GM12878 (cell line): ENCODE measurements at places on chromosomes 16 and 17.

DNA sequence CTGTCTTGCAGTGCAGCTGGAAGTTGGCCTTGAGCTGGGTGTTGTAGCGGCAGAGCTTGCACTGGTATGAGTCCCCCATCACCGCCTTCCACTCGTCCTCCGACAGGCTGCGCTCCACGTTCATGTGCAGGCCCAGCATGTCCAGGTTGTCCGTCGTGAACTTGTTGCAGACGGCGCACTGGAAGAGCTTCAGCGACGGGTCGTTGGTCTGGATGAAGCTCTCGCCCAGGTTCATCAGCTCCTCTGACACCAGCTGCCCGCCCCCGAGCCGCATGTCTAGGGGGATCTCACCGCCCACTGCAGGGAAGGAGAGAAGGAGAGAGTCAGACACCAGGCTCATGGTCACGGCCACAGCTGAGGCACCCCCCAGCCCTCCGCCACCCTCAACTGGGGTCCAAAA lies 97.3 kb downstream of the ZFHX3 start:
- no peaks in the 10 kb centered on the region for H3K27me3 ChIP-seq
- peaks cover 8% of the 10 kb centered on the region for H3K4me1 ChIP-seq
- no peak overlapping the region for H3K4me3 ChIP-seq
- no peak for DNase-seq

- H3K36me3 ChIP-seq = peaks cover 10% of the 10 kb centered on the region
- no peaks in the 10 kb centered on the region; the same call in 1 of the 2 replicates for H3K4me1 ChIP-seq
- no peak for DNase-seq
- no peak overlapping the region for H3K27ac ChIP-seq
- H3K27me3 ChIP-seq = no peaks in the 10 kb centered on the region
These were observed 12.2 kb downstream of the CMC2 start for GRCh38 chr16:80994451-80994850.

DNA sequence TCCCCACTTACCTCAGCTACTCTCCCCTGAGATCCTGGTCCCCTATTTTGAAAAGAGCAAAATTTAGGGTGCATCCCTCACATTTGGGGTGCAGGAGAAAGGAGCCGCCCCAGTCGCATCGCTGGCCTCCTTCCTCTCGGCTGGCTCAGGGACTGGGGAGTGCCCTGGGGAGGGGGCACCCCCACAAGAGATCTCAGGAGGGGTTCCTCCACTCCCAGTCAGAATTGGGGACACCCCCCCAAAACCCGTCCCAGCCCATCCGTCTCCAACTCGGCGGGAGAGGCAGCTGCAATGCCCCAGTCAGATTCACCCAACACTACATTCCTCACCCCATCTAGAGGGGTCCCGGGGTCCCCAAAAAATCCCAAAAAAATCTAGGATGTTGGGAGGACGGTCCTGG lies 3.5 kb upstream of the BCL6B start:
- peaks cover 4% of the 10 kb centered on the region for H3K36me3 ChIP-seq
- H3K4me3 ChIP-seq = no peak overlapping the region
- DNase-seq = no peak
- no peaks in the 10 kb centered on the region for H3K27me3 ChIP-seq
- H3K4me1 ChIP-seq = peaks cover 42% of the 10 kb centered on the region
- no peak overlapping the region for H3K27ac ChIP-seq

GRCh38 chr16:53542283-53542682 lies 39.3 kb upstream of the AKTIP start:
- no peaks in the 10 kb centered on the region for H3K27me3 ChIP-seq
- H3K4me1 ChIP-seq = no peaks in the 10 kb centered on the region
- no peak for DNase-seq
- H3K4me3 ChIP-seq = no peak overlapping the region

GRCh38 chr16:2015117-2015946 lies 4.3 kb upstream of the NPW start:
- H3K27me3 ChIP-seq = peaks cover 8% of the 10 kb centered on the region; the same call in 1 of the 2 replicates
- no peak overlapping the region for H3K4me3 ChIP-seq
- H3K27ac ChIP-seq = no peak overlapping the region

- H3K27me3 ChIP-seq = no peaks in the 10 kb centered on the region
- no peaks in the 10 kb centered on the region for H3K4me1 ChIP-seq
- no peak for DNase-seq
These were observed 23.1 kb upstream of the C16orf78 start for GRCh38 chr16:49350265-49351095.
